Activated CD4-positive, alpha-beta T cell treated with anti-CD3 and anti-CD28 coated beads, Interleukin-2, amount 50 U/mL, for 1 hour (primary cell): ENCODE measurements at places on chromosomes 6 and 20.

DNA sequence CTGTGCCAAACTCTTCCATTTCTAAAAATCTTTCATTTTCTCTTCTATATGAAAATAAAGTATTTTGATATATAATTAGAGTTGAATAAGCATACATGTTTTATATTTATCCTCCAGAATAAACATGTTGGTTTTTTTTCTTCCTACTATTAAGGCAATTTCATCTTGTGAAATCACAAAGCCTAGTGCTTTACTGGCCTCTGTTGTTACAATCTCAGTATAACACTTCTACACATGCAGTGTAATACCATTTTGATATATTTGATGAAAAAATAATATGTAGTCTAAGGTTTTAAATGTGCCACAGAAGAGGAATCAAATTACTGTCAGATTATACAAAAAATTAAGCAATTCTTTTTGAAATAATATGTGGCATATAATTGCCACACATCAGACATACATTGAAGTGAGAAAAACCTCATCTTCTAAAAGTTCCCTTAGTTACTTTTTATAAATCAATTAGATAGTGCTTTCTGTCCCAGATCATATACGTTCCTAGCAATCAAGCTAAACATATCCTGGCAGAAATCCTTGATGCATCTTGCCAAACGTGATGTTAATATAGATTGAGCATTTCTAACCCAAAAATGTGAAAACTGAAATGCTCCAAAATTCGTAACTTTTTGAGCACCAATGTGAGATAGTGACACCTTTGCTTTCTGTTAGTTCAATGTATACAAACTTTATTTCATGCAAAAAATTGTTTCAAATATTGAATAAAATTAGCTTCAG lies 225.1 kb upstream of the MANEA start:
- no peak for DNase-seq

GRCh38 chr6:126094411-126094810 lies 108.1 kb downstream of the TRMT11 start:
- DNase-seq = no peak

GRCh38 chr6:137699031-137699683 lies 167.9 kb upstream of the TNFAIP3 start:
- DNase-seq = no peak

DNA sequence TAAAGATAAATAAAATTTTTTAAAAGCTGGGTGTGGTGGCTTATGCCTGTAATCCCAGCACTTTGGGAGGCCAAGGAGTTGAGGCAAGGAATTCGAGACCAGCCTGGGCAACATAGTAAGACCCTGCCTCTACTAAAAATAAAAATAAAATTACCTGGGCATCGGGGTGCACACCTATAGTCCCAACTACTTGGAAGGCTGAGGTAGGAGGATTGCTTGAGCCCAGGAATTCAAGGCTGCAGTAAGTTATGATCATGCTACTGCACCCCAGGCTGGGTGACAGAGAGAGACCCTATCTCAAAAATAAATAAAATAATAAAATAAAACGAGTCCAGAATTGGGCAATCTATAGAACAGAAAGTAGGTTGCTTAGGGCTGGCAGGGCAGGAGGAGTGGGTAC lies 228.7 kb downstream of the BCAS1 start:
- no peak for DNase-seq

- no peak for DNase-seq
Measured at GRCh38 chr20:53895385-53895755, 175.0 kb downstream of the BCAS1 start.

DNA sequence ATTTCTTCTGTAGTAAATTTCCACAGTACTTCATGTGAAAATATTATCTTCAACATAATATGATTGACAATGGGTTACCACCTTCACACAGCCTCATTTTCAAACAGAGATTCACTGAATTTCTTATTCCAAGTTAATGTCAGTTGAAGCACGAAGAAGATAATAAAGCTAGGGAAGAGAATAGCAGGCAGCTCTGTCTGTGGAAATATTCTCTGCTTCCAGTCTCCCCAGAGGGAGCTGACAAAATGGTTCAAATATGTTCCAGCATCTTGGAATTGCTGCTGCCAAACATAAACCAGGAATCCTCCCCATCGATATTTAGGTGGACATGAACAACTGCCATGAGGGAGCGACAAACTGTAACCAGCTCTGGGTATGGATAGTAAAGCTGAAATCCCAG lies 224.8 kb downstream of the GJA1 start:
- DNase-seq = no peak

DNA sequence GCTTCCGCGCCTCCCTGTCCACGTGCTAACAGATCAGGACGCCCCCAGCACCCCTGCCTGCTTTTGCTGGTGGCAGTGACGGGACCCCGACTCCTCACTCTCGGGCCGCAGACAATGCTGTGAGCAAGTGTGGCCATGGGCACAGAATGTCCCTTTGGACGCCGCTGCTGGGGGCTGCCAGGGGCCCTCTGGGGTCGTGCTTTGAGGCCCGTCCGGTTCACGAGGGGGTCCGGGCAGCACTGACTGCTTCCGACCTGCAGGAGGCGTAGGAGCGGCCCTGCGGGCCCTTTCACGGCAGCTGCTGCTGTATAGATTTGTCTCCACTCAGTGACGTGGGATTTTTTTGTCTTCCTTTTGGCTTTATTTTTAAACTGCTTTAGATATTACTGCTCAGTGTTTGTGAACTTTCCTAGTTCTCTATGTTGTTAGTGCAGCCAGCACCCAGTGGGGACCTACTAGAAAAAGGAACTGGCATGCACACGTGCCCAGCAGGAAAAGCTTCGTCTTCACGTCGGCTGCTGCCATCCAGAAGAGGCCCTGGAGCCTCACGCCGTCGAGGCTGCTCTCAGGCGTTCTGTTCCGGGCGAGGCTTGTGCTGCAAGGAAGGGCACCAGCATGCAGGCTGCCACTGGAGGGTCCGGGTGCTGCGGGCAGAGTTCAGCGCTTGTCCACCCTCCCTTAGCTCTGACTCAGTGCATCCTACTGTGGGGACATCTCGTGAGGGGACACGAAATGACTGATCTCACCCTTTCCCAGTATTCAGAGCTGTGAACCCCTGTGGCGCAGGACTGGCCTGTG lies 21.7 kb downstream of the UCKL1 start:
- DNase-seq = no peak

DNA sequence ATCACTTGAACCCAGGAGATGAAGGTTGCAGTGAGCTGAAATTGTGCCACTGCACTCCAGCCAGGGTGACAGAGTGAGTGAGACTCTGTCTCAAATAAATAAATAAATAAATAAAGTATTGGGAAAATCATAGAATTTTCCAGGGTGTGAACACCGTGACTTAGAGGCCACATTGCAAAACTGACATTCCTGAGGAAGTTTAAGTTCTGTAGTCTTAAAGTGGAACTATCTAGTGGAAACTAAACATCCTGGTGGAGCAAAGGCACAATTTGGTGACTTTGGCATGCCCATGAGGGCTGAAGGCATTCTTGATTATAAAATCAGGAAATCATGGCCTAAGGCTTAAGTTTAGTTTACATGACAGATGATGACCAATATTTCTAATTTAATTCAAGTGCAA lies 32.7 kb upstream of the MCM3 start:
- no peak for DNase-seq

GRCh38 chr6:28212510-28213212 lies 12.4 kb upstream of the ZSCAN9 start:
- no peak for DNase-seq

DNA sequence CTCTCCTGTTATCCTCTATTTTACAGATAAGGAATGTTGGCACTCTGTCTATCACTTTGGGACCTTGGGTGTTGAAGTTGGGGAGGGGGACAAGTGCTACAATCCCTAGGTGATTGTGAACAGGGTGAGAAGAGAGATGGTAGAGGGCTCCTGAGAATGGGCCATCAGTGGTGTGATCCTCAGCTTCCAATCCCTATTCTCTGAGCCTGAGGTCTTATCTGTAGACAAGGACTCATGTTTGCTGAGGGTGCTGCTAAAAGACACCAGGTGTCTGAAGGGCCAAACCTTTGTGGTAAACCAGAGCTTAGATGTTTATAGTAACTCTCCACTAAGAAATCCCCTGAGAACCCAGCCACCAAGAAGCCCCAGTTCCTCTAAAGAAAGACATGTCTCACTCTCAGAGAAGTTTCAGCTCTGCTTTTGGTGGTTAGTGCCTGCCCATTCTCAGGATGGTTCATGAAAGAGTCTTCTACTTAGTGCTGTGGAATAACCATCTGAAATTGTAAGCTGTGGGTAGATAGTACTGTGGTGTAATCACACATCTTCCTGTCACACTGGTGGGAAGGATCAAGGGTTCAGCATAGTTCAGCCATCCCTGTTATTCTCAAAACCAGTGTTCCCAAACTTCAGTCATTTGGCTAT lies 58.2 kb upstream of the IL20RA start:
- no peak for DNase-seq

GRCh38 chr6:84282550-84282949 lies 55.1 kb upstream of the CEP162 start:
- no peak for DNase-seq

DNA sequence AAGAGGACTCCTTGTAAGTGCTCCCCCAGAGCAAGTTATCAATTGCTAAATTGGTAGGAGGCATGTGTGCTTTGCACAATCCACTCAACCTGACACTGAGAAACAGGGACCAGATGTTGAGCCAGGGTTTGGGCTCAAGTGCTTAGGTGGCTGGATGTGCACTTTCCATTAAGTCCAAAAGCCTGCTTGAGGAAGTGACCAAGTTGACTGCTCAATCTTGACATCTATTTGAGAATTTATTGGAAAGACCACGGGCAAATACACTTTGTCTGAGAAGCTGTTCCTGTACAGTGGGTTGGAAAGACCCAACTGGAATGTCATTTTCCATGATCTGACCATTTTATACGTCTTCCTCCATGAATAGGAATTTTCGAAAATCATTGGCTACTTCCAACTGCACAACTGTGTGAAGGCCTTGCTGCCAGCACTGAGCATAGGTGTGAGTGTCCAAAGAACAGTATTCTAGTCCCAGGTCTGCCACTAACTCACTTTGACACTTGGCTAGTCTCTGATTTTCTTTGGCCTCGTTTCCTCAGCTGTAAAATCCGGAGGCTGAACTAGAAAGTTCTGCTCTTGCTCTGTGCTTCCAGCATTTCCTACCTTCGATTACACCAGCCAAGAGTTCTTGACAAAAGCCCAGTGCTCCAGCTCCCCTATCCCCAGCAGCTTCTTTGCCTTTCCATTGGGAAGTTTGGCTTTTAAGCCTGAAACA lies 186.9 kb upstream of the ECI2 start:
- no peak for DNase-seq

- no peak for DNase-seq
Measured at GRCh38 chr20:34260208-34260942, 19.2 kb downstream of the ASIP start.

DNA sequence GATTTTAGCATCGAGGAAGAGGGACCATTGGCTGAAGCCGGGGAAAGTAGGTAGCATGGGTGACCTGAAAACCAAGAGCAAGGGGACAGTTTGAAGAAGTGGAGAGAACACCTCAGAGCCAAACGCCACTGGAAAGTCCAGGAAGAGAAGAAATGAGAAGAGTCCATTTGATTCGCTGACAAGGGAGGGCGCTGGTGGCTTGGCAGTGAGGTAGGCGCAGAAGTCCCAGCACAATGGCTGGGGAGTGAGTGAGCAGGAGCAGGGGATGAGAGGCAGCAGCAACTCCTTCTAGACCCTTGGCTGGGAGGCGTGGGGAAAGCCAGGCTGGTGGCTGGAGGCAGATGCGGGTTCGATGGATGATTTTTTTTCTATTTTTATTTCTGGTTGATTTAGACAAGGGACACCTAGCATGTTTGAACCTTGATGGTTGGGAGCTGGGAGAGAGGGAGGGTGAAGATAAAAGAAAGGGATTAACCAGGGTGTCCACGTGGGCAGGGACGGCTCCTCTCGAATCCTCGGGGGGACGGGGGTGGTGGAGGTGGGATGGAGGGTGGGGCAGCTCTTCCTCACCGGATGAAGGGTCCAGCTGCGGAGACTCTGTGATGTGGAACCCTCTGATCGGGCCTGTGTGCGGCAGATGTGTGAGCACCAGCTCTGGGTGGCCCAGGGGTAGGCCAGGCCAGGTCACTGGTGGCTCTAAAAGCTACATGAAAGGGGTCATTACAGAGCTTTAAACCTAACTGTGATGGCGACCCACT lies 164.2 kb downstream of the NFATC2 start:
- DNase-seq = no peak

- no peak for DNase-seq
Measured at GRCh38 chr20:47508278-47508677, 6.6 kb downstream of the NCOA3 start.

DNA sequence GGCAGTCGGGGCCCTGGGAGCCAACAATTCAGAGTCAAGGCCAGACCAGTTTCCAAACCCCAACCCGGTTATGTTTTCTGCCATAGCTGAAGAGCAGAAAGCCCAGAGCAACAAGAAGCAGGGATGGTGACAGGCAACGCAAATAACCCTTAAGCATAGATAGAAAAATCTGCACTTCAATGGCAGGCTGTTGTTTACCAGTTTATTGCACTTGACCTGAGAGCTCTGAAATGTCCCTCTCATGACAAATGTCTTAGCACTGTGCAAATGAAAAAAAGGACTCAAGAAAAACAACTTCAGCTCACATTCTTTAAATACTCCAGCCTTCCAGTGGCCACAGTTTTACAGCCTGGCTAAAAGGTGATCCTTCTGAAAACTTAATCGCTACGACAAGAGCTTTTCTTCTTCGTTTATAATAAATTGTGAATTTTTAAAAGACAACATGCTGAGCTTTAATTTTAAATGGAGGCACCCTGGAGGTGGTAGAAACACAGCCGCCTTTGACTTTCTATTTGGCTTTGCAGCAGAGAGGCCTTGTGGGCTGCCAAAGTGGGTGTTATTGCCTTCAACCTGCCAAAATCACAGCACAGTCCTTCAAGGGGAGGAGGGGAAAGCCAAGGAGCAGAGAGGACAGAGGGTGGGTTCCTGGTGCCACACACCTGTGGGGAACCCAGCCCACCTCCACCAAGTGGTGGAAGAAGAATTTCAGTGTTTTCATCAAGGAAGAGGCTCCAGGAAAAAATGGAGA lies 289.5 kb upstream of the CDYL start:
- DNase-seq = no peak

DNA sequence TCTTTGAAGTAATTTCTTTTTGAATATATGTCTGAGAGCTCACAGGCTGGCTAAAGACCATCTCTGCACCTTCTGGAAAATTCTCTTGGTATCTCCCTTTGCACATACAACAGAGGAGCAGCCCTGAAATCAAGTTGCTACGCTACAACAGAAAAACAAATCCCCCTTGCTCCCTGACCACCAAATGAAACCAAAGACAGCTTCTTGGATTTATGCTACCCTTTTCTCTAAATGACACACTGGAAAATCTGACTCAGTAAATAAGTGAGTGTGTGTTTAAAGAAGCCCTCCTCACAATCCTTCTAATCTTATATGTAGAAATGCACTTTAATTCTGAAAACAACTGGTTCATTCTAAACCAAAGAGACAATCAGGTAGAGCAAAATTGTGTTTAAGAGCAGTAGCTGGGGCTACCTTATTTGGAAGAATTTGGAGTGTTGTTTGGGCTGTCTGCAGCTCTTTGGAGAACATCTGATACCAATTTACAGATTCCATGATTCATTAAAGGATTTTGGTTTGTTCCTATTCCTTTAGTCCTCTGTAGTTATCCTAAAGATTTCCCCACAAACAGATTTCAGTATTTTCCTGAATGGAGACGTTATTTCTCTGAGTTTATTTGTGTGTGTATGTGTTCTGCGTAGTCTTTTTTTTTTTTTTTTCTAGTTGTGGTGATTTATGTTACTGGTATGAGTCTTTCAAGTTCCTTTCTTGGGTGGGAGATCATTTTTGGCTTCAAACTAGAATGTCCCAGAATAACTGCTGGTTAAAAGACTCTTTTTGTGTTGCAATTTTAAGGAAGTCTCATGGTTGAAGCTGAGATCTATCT lies 36.4 kb upstream of the UTRN start:
- no peak for DNase-seq
